ENCODE measurements at places on chromosomes 6 and 20. TPM values are rescaled to one million over a fixed set of nuclear protein-coding genes. Genes with fewer than 3 reads are reported as not detected.
A peak's percentile ranks its signal among the peaks of the same experiment; 100 is the strongest.

GRCh38 chr6:44386364-44386928 lies 1.1 kb upstream of the CDC5L start:
- peaks cover 9% of the 10 kb centered on the region for H3K36me3 ChIP-seq
- no peak for DNase-seq
- H3K4me1 ChIP-seq: peaks cover 28% of the 10 kb centered on the region
- peak overlapping the region; percentile 93 for H3K4me3 ChIP-seq

The UFL1 gene
- total RNA-seq: 28.7 TPM

The MEI4 gene
- not detected for total RNA-seq

The ADTRP gene
- total RNA-seq: 49.4 TPM

The BANF2 gene
- not detected for total RNA-seq

The RIMS4 gene
- 0.07 TPM for total RNA-seq

The NOX3 gene
- total RNA-seq: not detected

- H3K27ac ChIP-seq: peak overlapping the region; percentile 77
- H3K27me3 ChIP-seq: no peaks in the 10 kb centered on the region
- H3K4me3 ChIP-seq: peak overlapping the region; percentile 24
- peak; percentile 47 for DNase-seq
Observed at GRCh38 chr6:5174756-5175549, 85.8 kb downstream of the LYRM4 start.

The DCBLD1 gene
- total RNA-seq: 1.1 TPM

DNA sequence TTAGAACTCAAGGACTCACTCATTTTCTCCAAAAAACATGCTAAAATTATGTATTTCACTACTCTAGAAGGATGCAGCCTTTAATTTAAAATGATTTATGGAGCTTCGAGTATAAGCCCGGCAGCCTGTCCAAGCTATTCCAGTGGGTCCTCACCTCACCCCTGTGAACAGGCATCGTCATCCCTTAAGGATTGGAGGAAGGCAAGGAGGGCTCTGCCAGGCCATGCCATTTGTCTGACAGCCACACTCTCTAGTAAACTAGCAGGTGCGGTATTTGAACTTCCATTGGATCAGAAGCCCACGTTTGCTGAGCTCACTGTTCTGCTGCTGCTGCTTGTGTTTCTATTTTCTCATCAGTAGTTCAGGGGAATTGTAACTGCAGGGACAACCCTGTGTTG lies 39.8 kb upstream of the NAA20 start:
- DNase-seq: no peak
- H3K27me3 ChIP-seq: no peaks in the 10 kb centered on the region
- H3K4me1 ChIP-seq: peaks cover 3% of the 10 kb centered on the region
- H3K27ac ChIP-seq: no peak overlapping the region

GRCh38 chr6:33040157-33040556 lies 30.8 kb upstream of the HLA-DOA start:
- no peak for DNase-seq
- no peaks in the 10 kb centered on the region for H3K36me3 ChIP-seq
- no peak overlapping the region for H3K27ac ChIP-seq
- H3K4me1 ChIP-seq: no peaks in the 10 kb centered on the region
- H3K27me3 ChIP-seq: peaks cover 14% of the 10 kb centered on the region

DNA sequence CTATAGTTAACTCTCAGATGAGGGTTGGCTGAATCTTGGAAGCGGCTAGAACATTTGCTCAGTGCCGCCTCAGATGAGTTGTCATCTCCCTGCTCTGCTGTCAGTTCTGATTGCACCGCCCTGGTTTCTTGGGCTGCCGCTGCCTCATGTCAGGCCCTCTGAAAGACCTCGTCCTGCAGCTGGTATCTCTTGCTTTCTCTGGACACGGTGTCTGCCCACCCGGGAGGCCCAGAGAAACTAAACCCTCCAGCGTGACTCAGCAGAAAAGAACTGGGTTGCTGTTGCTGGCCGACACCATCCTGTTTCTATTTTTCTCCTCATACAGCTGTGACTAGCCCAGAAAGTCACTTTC lies 355.4 kb downstream of the CD83 start:
- DNase-seq: no peak
- H3K27ac ChIP-seq: no peak overlapping the region
- no peaks in the 10 kb centered on the region for H3K4me1 ChIP-seq
- H3K27me3 ChIP-seq: no peaks in the 10 kb centered on the region

DNA sequence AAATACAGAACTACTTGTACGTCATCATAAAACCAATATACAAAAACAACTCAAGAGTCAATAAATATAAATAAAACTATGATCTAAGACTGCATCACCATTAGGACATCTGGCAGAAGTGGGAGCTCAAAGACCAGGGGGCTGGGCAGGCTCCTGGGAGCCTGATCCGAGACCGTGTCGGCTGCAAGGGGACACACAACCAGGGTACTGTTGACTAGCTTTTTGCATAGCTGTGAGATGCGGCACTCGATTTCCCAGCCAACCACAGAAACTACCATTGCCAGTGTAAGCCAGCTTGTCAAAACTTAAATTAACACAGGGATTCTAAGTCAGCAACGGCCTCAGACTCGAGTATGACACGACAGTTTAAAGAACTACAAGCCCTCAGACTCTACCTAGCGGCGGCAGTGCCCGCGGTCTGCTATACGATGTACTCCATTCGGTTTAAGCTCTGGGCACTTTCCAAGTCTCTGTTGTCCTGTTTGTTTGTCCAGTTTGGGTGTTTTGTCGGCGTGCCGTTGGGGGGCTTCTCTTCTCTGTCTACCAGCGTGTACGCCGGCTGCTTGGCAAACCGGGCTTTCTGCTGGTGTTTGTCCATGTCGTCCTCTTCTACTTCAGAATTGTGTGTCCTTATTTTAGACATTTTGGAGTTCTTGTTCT lies 34.6 kb downstream of the JAG1 start:
- no peaks in the 10 kb centered on the region for H3K4me1 ChIP-seq
- DNase-seq: no peak
- H3K4me3 ChIP-seq: no peak overlapping the region
- H3K27ac ChIP-seq: no peak overlapping the region
- no peaks in the 10 kb centered on the region for H3K36me3 ChIP-seq
- H3K27me3 ChIP-seq: no peaks in the 10 kb centered on the region

The PAX1 gene
- not detected for total RNA-seq

The HCRTR2 gene
- total RNA-seq: not detected

The UNC5CL gene
- total RNA-seq: 2.3 TPM

- no peaks in the 10 kb centered on the region for H3K4me1 ChIP-seq
- H3K36me3 ChIP-seq: no peaks in the 10 kb centered on the region
- no peak overlapping the region for H3K4me3 ChIP-seq
Observed at GRCh38 chr6:115358616-115359015, 702.1 kb downstream of the FRK start.

All from activated naive CD4-positive, alpha-beta T cell treated with anti-CD3 and anti-CD28 coated beads for 36 hours (primary cell).